ENCODE measurements at places on chromosomes 4 and X. TPM values are rescaled to one million over a fixed set of nuclear protein-coding genes. Genes with fewer than 3 reads are reported as not detected.
A peak's percentile ranks its signal among the peaks of the same experiment; 100 is the strongest.

- no peak overlapping the region for H3K27ac ChIP-seq
- H3K36me3 ChIP-seq: peaks cover 17% of the 10 kb centered on the region
- no peak overlapping the region for H3K4me3 ChIP-seq
These were observed 62.8 kb downstream of the SNX25 start for GRCh38 chr4:185272245-185272644.

- no peaks in the 10 kb centered on the region for H3K27me3 ChIP-seq
- no peak overlapping the region for H3K4me3 ChIP-seq
- peak; percentile 87 for DNase-seq
- H3K36me3 ChIP-seq: peaks cover 46% of the 10 kb centered on the region
- H3K27ac ChIP-seq: peak overlapping the region; percentile 8
- peaks cover 6% of the 10 kb centered on the region for H3K4me1 ChIP-seq
These were observed 53.1 kb downstream of the CCNI start for GRCh38 chr4:77022560-77023179.

Gene MAGEB1
- total RNA-seq: 0.18 TPM

Gene FGFBP2
- total RNA-seq: not detected

Gene RAB41
- total RNA-seq: not detected
